ENCODE measurements at places on chromosomes 3 and 15.

GRCh38 chr3:119559441-119559963, at the start of gene CD80:
Gene CD80, minus strand, starts transcription at chr3:119559614. Its CDS starts 1,886 bp downstream, at chr3:119557728.
- peak within 1 kb of the TSS; percentile 98 for H3K27ac ChIP-seq
- peaks cover 33% of the 10 kb centered on the region for H3K4me1 ChIP-seq
- H3K27me3 ChIP-seq: no peaks in the 10 kb centered on the region
- peak within 1 kb of the TSS; percentile 51 for H3K4me3 ChIP-seq

GRCh38 chr3:119588112-119588511, 8.8 kb downstream of the ADPRH start:
- H3K27ac ChIP-seq: no peak overlapping the region
- H3K27me3 ChIP-seq: no peaks in the 10 kb centered on the region
- H3K4me3 ChIP-seq: peak overlapping the region; percentile 29

DNA sequence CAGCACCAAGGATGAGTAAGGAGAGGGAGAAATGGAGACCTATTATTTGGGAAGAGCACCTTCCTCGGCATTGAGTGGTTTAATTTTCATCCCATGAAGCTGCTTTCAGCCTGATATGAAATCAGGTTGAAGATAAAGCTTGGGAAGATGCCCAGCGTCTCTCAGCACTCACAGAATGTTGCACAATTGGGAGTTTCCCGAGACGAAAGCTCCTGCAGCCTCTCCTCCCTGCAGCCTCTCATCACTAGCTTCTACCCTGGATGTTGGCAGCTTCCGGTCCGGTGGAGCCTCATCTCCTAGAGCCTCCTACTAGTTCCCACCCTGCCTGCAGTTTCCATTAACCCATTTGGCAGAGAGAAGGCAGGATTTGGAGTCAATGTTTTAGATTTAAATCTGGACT, 40.3 kb downstream of the EDEM1 start:
- H3K27ac ChIP-seq: no peak overlapping the region
- H3K4me1 ChIP-seq: no peaks in the 10 kb centered on the region
- H3K27me3 ChIP-seq: no peaks in the 10 kb centered on the region
- H3K4me3 ChIP-seq: no peak overlapping the region
- no peak for DNase-seq

DNA sequence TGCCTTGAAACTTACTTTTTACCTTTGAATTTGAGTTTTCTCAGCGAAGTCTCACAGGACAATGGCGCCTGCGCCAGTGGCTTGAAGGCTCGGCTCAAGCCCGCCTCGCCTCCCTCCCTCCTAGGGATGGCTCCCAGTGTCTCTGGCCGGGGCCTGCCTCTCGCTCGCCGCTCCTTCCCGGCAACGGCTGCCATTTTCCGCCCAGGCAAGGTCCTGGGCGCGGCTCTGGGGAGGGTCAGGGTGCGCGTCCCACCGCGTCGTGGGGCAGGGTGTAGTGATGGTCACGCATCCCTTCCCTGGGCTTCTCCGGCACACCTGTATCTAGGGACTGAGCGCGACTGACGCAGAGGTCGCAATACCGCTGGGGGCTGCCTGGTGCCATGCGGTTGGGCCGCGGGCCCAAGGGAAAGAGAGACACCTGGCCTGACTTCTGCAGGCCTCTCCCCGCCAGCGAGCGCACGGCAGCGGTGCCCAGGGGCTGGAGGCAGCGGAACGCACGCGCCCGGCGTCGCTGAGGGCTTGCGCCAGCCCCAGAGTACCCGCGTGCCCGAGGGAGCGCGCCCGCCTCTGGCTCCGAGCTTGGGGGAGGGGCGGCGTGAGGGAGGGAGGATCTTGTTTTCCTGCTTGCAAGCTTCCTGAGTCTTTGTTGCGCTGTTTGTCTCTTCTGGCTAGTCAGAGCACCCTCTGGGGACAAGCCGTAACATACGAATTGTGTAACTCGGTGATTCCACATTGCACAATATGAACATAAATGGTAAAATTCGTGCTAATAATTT, 20.7 kb upstream of the FEM1B start:
- H3K27me3 ChIP-seq: peaks cover 10% of the 10 kb centered on the region
- DNase-seq: peak; percentile 19
- no peaks in the 10 kb centered on the region for H3K36me3 ChIP-seq

GRCh38 chr15:79562899-79563298, 130.8 kb downstream of the MINAR1 start:
- peaks cover 6% of the 10 kb centered on the region for H3K27me3 ChIP-seq
- no peaks in the 10 kb centered on the region for H3K4me1 ChIP-seq
- no peak overlapping the region for H3K27ac ChIP-seq
- no peak for DNase-seq
- H3K4me3 ChIP-seq: no peak overlapping the region

- H3K4me1 ChIP-seq: no peaks in the 10 kb centered on the region
- H3K4me3 ChIP-seq: no peak overlapping the region
- H3K27me3 ChIP-seq: peaks cover 5% of the 10 kb centered on the region
- DNase-seq: no peak
Measured at GRCh38 chr15:87722941-87723691, 533.4 kb downstream of the NTRK3 start.

DNA sequence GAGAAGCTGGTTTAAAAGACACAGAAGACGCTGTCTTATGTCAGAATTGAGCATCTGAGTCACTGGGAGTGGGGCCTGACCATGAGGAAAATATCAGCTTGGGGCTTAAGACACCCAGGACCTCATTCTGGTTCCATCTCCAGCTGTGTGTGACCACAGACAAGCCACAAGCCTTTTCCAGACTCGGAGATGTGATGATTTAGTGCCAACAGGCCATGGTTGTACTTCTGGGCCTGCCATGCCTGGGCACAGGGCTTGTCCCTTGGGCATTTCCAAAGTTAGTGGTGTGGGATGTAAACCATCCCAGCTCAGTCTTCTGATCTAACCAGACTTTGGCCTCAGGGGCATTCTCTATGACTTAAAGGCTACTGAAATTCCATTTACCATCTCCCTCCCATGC, 269.8 kb downstream of the RYR3 start:
- no peak for DNase-seq
- no peaks in the 10 kb centered on the region for H3K4me1 ChIP-seq
- H3K36me3 ChIP-seq: no peaks in the 10 kb centered on the region
- H3K4me3 ChIP-seq: no peak overlapping the region

- H3K4me1 ChIP-seq: no peaks in the 10 kb centered on the region
- H3K36me3 ChIP-seq: peaks cover 20% of the 10 kb centered on the region
- DNase-seq: no peak
- no peak overlapping the region for H3K27ac ChIP-seq
- no peak overlapping the region for H3K4me3 ChIP-seq
Measured at GRCh38 chr3:183492849-183493179, 62.7 kb downstream of the KLHL6 start.

- no peak overlapping the region for H3K27ac ChIP-seq
- H3K36me3 ChIP-seq: no peaks in the 10 kb centered on the region
Measured at GRCh38 chr3:29789686-29790085, 508.8 kb downstream of the RBMS3 start.

- H3K4me1 ChIP-seq: peaks cover 37% of the 10 kb centered on the region
- H3K27me3 ChIP-seq: no peaks in the 10 kb centered on the region
- no peak overlapping the region for H3K4me3 ChIP-seq
- DNase-seq: no peak
- H3K27ac ChIP-seq: peak overlapping the region; percentile 73
Measured at GRCh38 chr3:146540236-146540635, 4.2 kb downstream of the PLSCR1 start.

DNA sequence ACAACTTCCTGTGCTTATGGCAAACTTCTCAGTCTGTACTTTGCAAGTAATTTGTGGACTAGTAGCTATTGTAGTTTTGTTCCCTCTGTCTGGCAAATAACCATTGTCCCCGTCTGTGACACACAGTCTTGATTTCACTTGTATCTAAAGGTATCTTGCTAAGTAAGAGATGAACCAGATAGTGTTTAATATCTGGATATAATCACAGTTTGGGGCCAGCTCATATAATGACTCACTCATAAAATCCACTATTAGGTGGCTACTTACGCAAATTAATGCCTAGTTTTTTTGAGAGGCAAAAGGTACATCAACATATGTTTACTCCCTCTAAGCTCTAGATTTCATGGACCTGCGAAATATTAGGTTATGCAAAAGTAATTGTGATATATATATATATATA, 30.4 kb downstream of the VGLL3 start:
- H3K4me1 ChIP-seq: no peaks in the 10 kb centered on the region
- H3K4me3 ChIP-seq: no peak overlapping the region
- no peak for DNase-seq
- H3K36me3 ChIP-seq: no peaks in the 10 kb centered on the region
- no peaks in the 10 kb centered on the region for H3K27me3 ChIP-seq

DNA sequence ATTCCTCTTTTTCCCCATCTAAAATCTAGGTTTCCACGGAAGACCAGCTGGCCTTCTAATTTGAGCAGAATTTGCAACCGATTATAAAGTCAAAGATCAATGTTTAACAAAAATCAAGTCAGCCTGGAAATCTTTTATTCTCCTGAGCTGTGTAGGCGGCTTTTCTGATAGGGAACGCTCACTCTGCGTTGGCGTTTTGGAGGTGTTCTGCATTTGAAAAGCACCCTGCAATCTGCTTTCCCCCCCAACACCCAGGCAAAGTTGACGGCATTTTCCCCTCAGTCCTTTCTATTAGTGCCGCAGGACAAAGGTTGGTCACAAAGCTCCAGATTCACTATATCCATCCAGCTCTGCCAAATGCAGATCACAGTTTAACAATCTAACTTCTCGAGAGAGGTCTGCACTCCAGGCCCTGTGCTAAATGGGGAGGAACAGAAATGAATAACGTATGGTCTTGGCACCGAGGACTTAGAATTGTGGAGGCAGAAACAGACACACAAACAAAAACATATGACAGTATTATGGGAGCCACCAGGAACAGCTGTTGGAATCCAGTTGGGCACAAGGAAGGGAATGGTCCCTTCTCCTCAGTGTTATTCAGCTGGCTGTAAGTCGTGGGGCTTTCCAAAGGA, 50.4 kb upstream of the LARS2 start:
- H3K4me3 ChIP-seq: no peak overlapping the region
- no peaks in the 10 kb centered on the region for H3K36me3 ChIP-seq
- H3K27me3 ChIP-seq: peaks cover 8% of the 10 kb centered on the region
- DNase-seq: no peak

- DNase-seq: no peak
Measured at GRCh38 chr3:94414418-94414817, 351.6 kb downstream of the NSUN3 start.

DNA sequence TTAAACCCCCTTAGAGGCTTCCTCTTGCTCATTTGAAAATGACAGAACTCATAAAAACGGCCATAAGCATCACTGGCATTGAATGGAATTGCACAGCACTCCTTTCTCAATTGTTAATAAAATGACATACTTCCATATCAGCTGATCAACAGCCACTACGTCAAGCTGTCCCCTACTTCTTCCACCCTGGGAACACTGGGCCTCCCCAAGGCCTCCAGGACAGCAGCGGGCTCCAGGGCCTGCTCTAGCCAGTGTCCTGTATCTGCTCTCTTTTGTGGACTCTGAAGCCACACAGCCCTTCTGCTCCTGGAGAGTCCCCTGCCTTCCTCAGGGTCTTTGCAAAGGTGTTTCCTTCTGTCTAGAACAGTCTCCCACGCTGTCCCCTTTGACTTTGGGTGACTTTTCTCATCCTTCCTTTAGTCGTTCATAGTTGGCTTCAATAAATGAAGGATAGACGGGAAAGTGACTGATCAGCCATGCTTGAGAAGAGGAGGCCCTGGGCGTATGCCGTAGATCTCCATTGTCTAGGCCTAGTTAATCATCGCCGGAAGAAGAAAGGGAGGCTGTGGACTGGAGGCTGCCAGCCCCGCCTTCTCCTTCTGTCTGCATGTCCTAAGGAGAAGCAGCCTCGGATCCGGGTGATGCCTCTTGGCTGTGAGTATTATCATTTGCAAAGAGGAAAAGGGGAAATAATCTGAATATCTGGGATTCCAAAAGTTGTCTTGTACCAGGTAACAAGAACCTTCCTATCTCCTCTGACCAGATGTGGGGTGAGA, 4.7 kb upstream of the THSD4 start:
- no peak for DNase-seq
- no peaks in the 10 kb centered on the region for H3K36me3 ChIP-seq
- peaks cover 14% of the 10 kb centered on the region for H3K27me3 ChIP-seq
- no peaks in the 10 kb centered on the region for H3K4me1 ChIP-seq
- H3K4me3 ChIP-seq: no peak overlapping the region
- H3K27ac ChIP-seq: no peak overlapping the region

GRCh38 chr3:177752831-177753230, 555.5 kb upstream of the TBL1XR1 start:
- no peak for DNase-seq
- peaks cover 6% of the 10 kb centered on the region for H3K27me3 ChIP-seq
- H3K27ac ChIP-seq: peak overlapping the region; percentile 83

DNA sequence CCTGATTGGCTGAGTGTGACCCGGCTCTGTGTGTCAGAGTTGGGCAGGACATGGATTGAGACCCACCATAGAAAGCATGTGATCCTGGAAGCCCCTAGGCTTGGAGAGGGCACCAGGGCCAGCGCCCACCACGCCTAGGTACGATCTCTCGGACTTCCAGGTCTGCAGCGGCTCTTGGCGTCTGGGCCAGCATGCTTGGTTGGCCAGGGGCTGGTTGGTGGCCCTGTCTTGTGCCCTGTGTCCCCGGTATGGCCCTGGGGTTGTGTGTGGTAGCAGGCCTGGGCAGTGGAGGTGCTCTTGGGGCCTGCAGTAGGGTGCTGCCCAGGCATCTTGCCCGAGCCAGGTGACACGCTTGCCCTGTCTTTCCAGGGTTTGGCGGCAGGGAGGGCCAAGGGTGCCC, 210.6 kb downstream of the UBE3A start:
- H3K36me3 ChIP-seq: no peaks in the 10 kb centered on the region
- no peaks in the 10 kb centered on the region for H3K27me3 ChIP-seq
- no peak overlapping the region for H3K4me3 ChIP-seq
- DNase-seq: no peak
- no peak overlapping the region for H3K27ac ChIP-seq
- H3K4me1 ChIP-seq: no peaks in the 10 kb centered on the region

- H3K27ac ChIP-seq: no peak overlapping the region
- H3K4me1 ChIP-seq: no peaks in the 10 kb centered on the region
- DNase-seq: no peak
- no peaks in the 10 kb centered on the region for H3K36me3 ChIP-seq
Measured at GRCh38 chr3:160948273-160948672, 156.9 kb downstream of the B3GALNT1 start.

DNA sequence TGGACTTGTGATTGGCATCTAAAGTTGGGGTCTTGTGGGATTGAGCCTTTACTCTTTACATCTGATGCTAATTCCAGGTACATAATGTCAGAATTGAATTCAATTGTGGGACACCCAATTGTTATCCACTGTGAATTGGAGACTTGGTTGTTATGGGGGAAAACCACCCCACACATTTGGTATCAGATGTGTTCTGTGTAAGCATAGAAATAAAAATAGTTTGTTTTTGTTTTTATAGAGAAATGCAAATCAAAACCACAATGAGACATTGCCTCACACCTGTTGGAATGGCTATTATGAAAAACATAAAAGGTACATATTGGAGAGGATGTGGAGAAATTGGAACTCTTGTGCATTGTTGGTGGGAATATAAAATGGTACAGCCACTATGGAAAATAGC, 58.5 kb downstream of the CPA3 start:
- H3K4me3 ChIP-seq: no peak overlapping the region
- H3K27ac ChIP-seq: no peak overlapping the region
- no peaks in the 10 kb centered on the region for H3K4me1 ChIP-seq
- DNase-seq: no peak
- no peaks in the 10 kb centered on the region for H3K36me3 ChIP-seq

GRCh38 chr3:174016186-174016585, 618.6 kb downstream of the NLGN1 start:
- no peak overlapping the region for H3K4me3 ChIP-seq
- no peaks in the 10 kb centered on the region for H3K27me3 ChIP-seq
- no peaks in the 10 kb centered on the region for H3K36me3 ChIP-seq
- H3K27ac ChIP-seq: no peak overlapping the region
- DNase-seq: no peak

Data from naive B cell (primary cell).